CD8-positive, alpha-beta T cell (primary cell): ENCODE measurements at places on chromosomes 6 and 20.

DNA sequence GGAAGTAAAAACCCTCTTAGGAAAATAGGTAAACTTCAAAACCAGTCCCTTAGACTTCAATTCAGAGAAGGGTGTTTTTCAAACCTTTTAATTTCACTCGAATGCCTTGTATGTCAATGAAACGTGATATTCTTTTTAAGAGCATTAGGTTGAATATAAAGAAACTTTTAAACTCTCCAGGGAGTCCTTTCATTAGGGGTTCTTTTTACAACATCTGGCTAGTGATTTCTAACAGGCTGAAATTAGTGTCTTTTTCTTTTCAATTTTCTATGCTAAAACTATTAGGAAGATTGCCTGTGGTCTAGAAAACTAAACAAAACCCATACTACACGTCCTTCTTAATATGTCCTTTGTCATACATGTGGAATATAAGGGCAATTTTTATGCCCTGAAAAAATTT is 569.7 kb upstream of the CITED2 start:
- no peak for DNase-seq

DNA sequence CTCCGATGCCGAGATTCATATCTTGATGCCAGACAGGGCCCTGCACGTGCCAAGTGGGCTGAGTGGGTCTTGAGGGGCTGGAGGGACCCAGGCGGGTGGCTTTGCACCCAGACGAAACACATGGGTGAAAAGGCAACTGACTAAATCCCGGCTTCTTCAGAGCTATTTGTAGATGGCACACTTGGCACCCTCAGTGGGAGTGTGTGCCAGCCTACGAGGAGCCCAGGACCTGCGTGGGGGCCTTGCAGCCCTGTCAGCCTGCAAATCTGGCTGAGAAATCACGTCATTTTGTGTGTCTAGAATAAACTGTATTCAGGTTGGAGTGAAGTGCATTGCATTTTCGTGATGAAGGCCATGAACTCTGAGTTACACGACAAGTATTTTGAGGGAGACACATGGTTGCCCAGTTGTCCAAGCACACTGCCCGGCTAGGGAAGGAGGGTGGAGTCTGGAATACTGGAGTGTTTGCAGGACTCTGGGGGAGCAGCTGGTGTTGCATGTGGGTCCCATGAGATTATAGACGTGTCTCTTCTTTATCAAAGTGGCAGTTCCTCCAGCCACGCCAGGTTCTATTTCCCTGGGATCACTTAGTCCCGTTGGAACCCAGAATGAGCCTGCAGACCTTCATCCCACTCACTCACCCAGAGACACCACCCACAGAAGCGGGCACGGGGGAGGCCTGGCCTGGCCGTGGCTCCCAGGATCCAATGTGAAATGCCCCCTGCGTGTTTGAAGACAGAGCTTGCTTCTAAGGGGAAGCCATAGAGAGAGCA is 60.2 kb downstream of the DLL1 start:
- DNase-seq, result no peak

GRCh38 chr6:106453756-106454367 is 93.3 kb downstream of the CRYBG1 start:
- no peak for DNase-seq

- no peak for DNase-seq
Observed at GRCh38 chr6:107717781-107718180, 106.3 kb downstream of the SCML4 start.

- DNase-seq, result no peak
Observed at GRCh38 chr6:53898026-53898795, 103.4 kb downstream of the LRRC1 start.

- no peak for DNase-seq
Observed at GRCh38 chr20:1463971-1464570, 2.6 kb downstream of the NSFL1C start.

DNA sequence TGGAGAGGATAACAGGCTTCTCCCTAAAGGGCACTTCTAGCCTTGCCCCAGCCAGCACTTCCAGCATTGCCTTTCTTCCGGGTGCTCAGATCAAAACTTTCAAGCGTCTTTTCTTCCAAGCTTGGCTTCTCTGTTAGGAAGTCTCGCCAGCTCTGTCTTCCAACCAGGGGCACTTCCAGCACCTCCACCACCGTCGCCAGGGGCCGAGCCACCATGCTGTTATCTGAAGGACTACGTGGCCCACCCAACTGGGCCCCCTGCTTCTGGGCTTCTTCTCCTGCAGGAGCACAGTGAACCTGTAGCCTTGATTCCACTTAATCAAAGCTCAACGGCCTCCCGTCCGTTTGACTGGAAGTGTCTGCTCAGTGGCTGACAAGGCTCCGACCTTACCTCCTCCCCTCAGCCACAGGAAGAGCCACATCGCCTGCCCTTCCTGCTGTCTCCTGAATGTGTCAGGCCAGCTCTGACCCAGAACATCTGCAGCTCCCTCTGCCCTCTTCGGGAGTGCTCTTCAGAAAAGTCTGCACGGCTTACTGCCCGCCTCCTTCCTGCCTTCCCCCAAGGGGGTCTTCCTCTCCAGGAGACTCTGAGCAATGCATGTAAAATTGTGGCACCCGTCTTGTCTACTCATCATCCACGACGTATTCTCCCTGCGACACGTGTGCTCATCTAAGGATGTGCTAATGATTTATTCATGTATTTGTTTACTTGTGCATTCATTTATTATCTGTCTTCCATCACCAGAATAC is 527.0 kb downstream of the CDH26 start:
- no peak for DNase-seq
